ENCODE measurements at places on chromosomes 12 and 14.
A peak's percentile ranks its signal among the peaks of the same experiment; 100 is the strongest.

GRCh38 chr12:89160716-89161123 is 191.6 kb downstream of the DUSP6 start:
- DNase-seq = peak; percentile 75

DNA sequence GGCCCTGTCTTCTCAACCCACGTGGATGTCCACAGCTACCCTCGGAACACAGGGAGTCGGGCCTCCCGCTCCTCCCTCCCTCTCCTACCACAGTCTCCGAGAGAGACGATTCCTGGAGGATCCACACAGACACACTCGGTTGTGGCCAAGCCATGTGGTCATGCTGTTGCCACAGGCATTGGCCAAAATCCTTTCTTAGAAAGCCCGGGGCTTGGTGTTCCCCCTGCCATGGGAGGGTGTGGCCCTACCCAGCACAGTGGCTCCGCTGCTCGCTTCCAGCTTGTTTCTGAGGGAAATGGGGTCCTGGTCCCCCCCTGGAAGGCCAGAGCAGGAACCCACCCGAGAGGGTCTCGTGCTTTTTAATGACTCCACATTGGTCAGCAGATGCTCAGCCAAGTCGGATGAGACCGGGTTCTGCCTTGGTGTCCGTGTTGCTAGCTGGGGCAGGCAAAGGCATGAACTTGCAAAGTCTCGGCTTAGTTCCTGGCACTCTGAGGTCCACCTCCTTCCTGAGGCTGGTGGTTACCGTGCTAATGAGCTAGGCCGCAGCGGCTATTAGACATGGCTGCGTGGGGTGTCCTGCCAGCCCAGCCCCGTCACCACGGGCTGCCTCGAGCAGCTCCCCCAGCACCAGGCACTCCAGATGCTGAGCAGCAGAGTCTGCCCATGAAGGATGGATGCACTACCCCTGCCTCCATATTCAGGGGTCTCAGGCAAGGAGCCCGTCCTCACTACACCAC is 46.8 kb upstream of the MEG3 start:
- DNase-seq = no peak

GRCh38 chr12:113059071-113059595 is 2.6 kb downstream of the DTX1 start:
- DNase-seq = peak; percentile 28

GRCh38 chr14:68047906-68048305 is 228.3 kb downstream of the RAD51B start:
- DNase-seq = no peak

DNA sequence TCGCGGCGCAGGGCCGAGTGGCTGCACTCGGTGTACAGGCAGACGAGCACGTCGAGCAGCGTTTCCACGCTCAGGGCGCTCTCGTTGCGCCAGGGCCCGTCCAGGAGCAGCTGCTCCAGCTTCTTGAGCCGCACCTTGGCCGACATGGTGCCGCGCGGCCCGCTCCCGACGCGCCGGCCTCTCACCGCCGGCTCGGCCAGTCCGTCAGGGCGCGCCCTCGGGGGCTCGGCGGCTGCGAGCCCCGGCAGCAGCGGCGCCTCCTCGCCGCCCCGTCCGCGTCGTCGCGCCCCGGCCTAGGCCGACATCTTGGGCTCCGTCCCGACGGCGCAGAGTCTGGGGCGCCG is 349 bp downstream of the CDC42BPB start:
- DNase-seq = peak; percentile 34

- peak; percentile 76 for DNase-seq
These were observed 155.6 kb downstream of the DYRK2 start for GRCh38 chr12:67804168-67804567.

DNA sequence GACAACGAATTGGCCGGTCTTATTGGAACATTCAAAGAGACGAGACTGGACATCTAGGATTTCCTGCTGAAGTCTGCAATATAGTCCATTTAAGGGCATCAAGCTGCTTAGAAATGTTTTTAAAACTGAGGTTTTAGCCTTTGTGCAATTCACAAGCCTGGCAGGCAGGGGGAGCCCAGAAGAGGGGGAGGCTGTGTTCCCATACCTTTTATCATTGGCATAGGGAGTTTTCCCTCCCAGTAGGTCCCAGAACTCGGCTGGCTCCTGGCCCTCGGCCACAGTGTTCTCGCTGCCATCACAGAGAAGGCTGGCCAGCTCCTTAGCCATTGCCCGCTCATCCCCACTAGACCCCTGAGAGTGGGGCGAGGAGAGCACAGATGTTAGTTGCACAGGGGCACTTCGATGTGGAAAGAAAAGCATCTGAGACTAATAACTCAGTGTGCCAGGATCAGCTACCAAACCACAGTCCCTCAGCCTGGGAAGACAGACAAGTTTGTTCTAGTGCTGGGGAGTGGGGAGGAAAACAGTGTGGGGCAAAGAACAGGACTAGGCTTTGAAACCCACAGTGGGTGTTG is 15.1 kb downstream of the AVIL start:
- peak; percentile 60 for DNase-seq

DNA sequence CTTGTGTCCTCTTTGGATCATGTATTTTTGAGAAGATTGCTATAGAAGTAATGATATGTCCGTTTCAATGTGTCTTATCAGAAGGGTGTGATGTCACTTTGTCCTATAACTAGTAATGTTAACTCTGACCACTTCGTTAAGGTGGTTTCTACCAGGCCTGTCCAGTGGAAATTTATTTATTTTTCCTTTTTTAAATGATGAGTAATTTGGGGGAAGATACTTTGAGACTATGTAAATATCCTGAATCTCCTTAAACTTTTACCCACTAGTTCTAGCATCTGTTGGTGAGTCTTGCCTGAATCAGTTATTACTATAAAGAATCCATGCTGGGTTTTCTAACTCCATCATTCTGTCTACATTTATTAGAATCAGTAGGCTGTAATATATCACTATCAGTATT is 15.3 kb downstream of the EP400 start:
- DNase-seq = no peak

GRCh38 chr12:63941166-63941800 is 96.8 kb downstream of the SRGAP1 start:
- no peak for DNase-seq

GRCh38 chr12:124286414-124286813 is 8.5 kb upstream of the RFLNA start:
- no peak for DNase-seq

DNA sequence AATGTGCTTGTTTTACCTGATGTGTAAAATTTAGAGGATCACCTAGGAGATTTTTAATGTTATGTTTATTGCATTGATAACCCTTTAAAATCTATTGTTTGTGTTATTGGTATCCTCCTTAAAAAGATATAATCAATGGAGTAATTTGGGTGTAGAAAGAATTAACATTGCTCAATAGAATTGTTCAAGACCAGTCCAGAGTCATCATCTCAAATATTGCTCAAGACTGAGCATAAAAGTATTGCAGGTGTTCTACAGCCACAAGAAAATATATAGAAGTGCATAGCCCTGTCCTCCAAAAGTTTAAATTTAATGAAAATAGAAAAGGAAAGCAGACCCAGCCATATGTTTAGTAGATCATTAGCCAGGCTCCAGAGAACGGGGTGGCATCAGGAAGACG is 102.5 kb upstream of the ARID2 start:
- no peak for DNase-seq

- DNase-seq = no peak
These were observed 3.5 kb downstream of the DEGS2 start for GRCh38 chr14:100155756-100156616.

DNA sequence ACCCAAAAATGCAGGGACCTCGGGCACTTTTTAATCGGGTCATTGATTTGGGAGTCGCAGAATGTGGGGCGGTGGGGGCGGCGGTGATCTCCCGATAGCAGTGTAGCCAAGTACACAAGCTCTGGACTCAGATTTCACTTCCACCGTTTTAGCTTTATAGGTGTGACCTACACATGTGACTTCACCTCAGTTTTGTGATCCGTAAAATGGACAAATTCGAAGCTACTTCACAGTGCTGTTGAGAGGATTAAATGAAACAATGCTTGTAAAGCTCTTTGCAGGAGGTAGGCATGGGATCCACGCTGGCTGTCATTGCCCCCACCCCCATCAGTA is 478 bp downstream of the RITA1 start:
- no peak for DNase-seq

DNA sequence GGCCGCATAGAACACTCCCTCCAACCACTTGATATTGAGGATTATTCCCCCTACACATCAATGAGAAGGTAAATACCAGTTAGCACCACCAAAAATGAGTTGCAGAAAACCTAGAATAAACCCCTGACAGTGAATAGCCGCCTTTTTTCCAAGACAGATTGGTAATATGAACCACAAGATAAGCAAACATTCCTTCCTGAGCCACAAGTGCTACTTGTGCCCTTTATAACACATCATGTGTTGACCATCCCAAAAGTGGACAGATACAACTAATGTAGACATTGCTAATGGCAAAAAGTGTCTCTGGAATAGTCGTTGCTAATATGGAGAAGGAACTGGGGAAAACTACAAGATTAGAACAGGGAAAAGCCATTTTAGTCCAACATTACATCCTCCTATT is 17.2 kb downstream of the NOXRED1 start:
- no peak for DNase-seq

GRCh38 chr12:1162081-1162760 is 171.2 kb downstream of the ERC1 start:
- no peak for DNase-seq

GRCh38 chr14:34640826-34641225 is 10.9 kb upstream of the SNX6 start:
- no peak for DNase-seq

GRCh38 chr14:96083667-96084320 is 44.6 kb downstream of the C14orf132 start:
- DNase-seq = no peak

DNA sequence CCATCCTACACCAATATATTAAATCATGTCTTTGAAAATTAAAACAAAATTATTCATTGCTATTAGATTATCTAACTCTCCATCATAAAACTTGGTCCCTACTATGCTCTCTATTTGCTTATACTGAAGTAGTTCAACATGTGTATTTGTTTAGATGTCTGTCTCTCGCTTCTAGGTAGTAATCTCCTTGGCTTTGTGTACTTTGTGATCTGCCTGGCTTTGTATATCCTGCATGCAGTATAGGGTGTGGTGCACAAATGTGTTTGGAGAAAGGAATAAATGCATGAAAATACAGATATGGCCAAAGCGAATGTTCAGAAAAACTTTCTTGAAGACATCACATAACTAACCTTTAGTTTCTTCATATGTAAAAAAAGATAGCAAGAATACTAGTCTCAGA is 246.6 kb upstream of the LRFN5 start:
- DNase-seq = no peak

- peak; percentile 74 for DNase-seq
These were observed 35.9 kb downstream of the XRCC3 start for GRCh38 chr14:103679351-103679750.

DNA sequence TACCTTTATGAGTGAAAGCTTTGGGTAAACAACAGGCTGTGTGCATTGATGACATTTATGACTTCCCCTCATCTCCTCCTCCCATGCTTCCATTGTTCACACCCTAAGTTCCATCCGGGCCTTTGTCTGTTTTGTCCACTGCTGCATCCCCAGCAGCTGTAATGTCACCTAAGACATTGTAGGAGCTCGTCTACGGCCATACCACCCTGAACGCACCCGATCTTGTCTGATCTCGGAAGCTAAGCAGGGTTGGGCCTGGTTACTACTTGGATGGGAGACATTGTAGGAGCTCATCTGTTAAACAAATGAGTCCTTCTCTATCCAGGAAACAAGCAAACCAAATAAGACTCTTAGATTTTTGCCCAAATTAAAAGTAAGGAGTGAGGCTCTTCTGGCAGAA is 40.4 kb upstream of the SYCP3 start:
- DNase-seq = no peak

DNA sequence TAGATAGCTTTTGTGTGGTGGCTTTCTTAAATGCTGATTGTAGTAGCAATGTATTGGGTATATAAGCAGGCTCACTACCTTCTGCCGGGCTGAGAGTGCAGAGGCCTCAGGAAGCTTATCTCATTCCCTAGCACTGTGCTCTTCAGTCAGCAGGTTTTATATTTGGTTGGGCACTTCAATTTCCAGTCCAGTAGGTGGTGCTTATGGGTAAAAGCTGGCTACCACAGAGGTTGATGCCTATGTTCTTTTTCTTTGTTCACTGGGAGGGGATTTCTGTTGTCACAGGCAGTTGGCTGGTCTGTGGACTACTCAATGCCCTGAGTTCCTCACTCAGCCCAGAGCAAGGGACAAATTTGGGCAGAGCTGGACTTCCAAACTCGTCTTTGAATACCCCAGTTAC is 43.0 kb upstream of the GLIPR1 start:
- no peak for DNase-seq

All from activated CD4-positive, alpha-beta T cell treated with anti-CD3 and anti-CD28 coated beads for 36 hours (primary cell).